Non-pigmented ciliary epithelial cell (primary cell): ENCODE measurements at places on chromosomes 12 and 14.

DNA sequence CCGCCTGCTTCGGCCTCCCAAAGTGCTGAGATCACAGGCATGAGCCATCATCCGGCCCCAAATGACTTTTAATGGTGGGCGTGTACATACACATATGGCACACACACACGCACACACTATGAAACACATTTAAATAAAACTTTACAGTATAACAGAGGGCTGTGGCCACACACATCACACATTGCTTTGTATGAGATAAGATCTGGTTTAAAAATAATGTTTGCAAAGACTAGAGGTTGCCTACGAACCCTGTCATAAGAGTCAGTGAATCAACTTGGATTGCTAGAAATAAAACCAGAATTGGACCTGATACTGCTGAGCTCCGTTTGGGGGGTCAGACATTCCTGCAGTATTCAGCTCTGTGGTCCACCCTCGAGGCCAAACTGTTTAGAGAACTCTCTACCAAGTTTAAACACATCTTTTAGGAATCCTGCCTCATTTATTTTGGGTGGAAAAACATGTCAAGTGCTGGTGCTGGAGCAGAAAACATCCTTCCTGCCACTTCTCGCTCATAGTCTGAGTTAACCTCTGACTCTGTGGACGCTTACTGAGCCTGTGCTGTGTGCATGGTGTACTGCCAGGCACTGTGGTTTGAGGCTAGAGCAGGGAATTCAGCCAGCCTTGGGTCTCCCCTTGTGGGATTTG is 47.8 kb upstream of the EML1 start:
- no peak for DNase-seq

GRCh38 chr14:99384450-99385417 is 95.9 kb downstream of the SETD3 start:
- DNase-seq = no peak

- DNase-seq = no peak
Observed at GRCh38 chr14:93747560-93747959, 40.7 kb downstream of the PRIMA1 start.

- no peak for DNase-seq
Observed at GRCh38 chr14:67863223-67863622, 43.6 kb downstream of the RAD51B start.

- DNase-seq = no peak
Observed at GRCh38 chr12:53564278-53564677, 57.0 kb upstream of the NPFF start.

GRCh38 chr14:24613241-24613640 is 3.8 kb upstream of the GZMH start:
- DNase-seq = no peak

DNA sequence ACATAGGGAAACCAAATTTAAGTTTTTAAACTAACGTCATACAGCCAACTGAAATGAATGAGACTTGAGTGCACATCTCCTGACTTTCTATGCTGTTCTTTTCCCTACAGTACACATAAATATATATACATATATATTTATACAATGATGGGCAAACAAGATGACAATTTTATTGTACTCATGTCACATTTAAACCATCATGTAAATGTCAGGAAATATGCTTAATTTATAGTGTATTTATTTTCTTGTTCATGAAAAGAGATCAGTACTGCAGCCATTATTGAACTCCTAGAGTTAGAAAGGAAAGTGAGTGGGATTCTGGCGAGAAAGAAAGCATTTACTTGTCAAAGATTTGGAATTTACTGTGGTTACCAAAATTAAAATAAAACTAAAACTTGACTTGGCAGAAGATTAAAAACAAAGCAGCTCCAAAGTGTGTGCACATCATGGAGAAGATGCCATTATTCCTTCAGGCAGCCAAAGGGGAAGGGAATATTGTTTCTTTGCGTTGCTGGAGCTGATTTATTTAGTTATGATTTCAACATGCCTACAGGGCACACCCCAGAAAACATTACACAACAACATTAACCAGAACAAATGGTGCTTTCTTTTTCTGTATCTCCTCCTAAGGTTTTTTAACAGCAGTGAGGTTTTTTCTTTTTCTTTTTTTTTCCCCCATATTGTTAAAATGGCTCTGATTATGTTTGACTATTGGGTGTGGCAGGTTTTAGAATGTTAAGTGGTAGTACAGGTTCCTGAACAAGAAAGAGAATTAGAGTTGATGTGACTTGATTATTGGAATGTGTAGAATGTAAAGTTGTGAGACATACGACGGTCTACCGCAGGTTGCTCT is 144.6 kb downstream of the RAD51B start:
- no peak for DNase-seq

DNA sequence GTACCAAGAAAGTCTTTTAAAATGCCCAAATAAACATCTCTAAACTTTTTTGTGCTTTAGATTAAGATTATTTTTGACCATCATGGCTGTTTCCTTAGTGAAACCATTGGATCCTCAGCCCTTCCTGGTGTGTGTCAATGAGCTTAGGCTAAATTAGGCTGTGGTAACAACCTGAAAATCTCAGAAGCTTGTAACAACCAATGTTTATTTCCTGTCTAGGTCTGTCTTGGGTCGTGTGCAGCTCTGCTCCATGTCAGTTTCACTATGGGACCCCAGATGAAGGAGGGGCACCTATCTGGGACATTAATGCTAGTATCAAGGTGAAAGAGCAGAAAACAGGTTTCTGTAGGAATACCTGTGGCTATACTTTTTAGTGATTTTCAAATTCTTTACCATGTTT is 49.9 kb downstream of the KCNMB4 start:
- no peak for DNase-seq

GRCh38 chr12:120892265-120892664 is 11.9 kb downstream of the SPPL3 start:
- DNase-seq = no peak

- DNase-seq = no peak
Observed at GRCh38 chr12:132583411-132583710, 27.0 kb downstream of the LRCOL1 start.
